ENCODE measurements at places on chromosomes 6 and 20. TPM values are rescaled to one million over a fixed set of nuclear protein-coding genes. Genes with fewer than 3 reads are reported as not detected.
A peak's percentile ranks its signal among the peaks of the same experiment; 100 is the strongest.

OOEP gene
- total RNA-seq, result not detected

- DNase-seq, result no peak
Observed at GRCh38 chr6:156731396-156731795, 45.8 kb upstream of the ARID1B start.

- peak; percentile 54 for DNase-seq
Observed at GRCh38 chr6:47787620-47788497, 6.0 kb downstream of the OPN5 start.

SAMD10 gene
- total RNA-seq, result 3.5 TPM

- peak; percentile 16 for DNase-seq
Observed at GRCh38 chr6:108807928-108808327, 40.3 kb upstream of the ARMC2 start.

DNA sequence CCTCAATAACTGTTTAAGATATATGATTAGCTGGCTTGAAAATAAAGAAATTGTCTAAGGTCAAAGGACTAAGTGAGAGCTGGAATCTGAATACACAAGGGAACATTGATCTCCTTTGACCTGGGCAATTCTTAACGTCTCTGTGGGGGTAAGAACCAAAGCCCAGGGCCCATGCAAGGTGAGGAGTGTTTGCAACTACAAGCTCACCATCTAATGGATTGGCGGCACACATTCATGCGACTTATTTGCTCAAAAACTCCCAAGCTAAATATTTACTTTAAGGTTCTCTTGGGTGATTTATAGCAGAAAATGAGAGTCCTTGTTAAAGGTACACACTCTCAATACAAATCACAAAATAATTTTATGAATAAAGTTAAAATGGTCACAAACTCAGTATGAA lies 392.0 kb upstream of the FLRT3 start:
- no peak for DNase-seq

ADA gene
- 18.3 TPM for total RNA-seq

DNA sequence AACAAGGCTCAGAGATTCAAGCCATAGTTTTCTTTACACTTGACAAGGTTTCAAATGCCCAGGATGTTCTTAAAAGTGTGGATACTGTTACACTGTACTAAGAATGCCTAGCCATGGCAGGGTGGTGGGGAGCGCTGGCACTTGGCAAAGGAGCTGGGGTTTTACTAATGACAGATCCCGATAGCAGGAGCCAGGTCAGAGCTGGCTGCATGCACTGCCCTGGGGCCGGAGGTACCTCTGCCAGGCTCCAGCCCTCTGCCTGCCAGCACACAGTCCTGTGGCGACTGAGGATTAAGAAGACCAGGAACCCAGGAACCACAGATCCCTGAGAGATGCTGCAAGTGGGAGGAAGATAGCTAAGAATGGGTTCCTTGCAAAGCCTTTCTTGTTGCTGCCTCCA lies 260.3 kb downstream of the ALDH8A1 start:
- peak; percentile 45 for DNase-seq

SAMD5 gene
- 0.78 TPM for total RNA-seq

DNA sequence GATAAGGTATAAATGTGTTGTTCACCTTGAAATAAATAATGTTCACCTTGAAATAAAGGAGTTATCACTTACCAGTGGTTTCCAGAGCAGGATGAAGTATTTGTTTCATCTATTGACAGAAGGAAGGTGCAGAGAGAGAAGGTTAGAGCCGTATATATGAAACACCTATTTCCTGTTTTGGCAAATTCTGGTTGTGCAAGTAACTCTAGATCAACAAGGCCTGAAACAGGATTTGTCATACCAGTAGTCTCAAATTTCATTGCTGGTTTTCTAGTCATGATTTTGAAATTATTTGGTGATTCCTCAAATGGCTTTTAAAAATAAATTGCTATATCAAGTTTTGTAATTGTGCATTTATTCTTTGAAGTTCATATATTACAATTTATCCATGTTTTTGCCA lies at the start of gene CRISP3:
Gene CRISP3, minus strand, starts transcription at position 130 of the 400 bp plus-strand sequence. Its CDS starts 21 bp downstream, at position 109.
- DNase-seq, result no peak

GRCh38 chr6:45476341-45476740 lies 98.6 kb upstream of the SUPT3H start:
- DNase-seq, result no peak

DNA sequence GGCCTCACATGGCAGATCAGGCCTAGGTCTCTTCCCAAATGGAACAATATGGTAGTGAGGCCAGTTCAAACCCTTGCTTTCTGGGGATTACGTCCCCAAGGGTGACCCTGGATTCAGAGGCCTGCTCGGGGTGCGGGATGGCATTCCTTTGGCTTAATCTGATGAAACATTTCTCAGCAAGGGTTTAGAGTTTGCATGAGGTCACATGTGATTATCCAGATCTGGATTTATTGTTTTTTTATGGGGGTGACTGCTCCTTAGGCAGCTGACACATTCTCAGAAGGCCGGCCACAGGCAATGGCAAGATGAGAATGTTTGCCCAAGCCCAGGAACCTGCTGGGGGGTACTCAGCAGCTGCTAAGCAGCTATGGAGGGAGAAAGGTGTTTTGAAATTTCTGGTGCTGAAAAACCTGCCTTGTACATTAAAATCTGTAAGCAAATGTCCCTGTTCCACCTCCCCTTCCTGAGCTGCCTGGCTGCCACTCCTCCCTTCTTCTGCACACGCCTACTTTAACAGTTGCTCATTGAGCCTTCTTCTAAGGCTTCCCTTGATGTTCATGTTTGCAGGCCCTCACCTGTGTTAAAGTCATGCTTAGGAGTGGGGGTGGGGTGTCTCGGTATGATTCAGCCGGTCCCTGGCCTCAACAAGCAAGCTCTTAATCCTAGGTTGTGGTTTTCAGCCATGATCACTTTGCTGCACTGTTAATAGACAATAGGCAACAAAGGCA lies 37.9 kb upstream of the FUCA2 start:
- no peak for DNase-seq

DNA sequence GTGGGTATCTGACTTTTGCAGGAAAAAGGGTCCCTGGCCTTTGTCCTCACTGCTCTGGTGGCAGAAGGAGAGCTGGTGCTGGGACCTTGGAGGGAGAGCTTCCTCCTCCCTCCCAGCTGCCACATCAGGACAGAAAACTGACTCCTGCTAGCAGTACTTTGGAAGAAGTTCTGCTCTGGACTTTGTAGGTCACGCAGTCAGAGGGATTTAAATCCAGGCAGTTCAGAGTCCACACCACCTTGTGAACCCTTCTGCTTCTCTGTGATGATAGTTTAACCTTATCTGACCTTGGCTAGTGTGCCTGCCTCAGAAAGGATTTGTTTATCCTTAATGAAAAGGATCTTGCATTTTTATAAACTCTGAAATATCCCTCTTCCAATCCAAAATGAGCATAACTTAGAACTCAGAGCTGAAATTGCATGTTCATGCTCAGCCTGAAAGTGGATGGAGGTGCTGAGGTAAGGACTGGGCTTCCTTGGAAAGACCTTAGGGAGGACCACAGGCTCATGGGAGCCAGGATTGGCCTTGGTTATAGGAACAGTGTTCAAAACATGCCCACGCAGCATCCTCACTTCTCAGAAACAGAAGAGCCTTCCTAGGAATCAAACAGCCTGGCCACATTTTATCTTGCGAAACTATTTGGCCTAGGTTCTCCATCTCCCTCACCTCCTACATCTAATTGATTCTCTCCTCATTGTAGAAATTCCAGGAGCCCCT lies 123.9 kb upstream of the SASH1 start:
- DNase-seq, result peak; percentile 43

- no peak for DNase-seq
Observed at GRCh38 chr20:47561180-47561579, 59.5 kb downstream of the NCOA3 start.

DNA sequence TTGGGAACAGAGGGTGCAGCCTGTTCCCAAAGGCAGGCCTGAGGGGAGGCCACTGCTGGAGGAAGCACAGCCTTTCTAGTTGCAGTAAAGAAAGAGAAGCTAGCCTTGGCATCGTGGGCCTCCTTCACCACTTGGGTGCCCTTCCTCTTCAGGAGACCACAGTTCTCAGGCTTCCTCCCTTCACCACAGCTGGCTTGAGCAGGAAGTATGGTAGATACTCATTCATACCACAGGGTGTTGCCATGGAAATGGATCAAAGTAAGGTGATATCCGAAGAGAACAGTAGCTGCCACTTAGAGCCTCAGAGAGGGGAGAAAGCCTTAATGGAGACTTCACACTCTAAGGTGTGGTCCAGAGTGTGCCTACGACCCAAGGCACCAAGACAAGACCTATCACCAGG lies 120.4 kb upstream of the RIPOR2 start:
- DNase-seq, result no peak

MDN1 gene
- 27.1 TPM for total RNA-seq

KCNB1 gene
- 0.64 TPM for total RNA-seq

GRCh38 chr20:3744806-3745685 lies 12.6 kb downstream of the HSPA12B start:
- DNase-seq, result peak; percentile 65

- DNase-seq, result no peak
Observed at GRCh38 chr6:33719326-33719987, 8.0 kb upstream of the UQCC2 start.

- no peak for DNase-seq
Observed at GRCh38 chr20:41094353-41095055, 42.8 kb upstream of the PLCG1 start.

- no peak for DNase-seq
Observed at GRCh38 chr20:54633374-54634355, 158.3 kb downstream of the DOK5 start.

Data from heart right ventricle (tissue), 16 donors.